ENCODE measurements at places on chromosomes 11 and 22.

GRCh38 chr11:134734141-134734845 lies 322.3 kb upstream of the B3GAT1 start:
- peak; percentile 2 for DNase-seq

DNA sequence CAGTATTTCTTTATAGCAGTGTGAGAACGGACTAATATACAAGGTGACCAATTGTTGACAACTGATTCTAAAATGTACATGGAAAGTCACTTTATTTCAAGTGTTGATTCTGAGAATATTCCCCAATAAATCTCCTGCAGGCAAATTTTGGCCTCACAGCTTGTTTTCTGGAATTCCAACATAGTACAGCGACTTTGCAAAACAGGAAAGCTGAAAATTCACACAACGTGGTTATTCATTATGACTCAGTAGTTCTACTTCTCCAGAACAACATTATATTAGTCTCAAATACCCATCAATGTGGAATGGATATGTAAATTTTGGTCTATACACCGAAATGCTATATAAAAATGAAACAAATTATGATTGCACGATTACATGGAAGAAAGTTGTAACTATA lies 22.5 kb upstream of the OR5AN1 start:
- no peak for DNase-seq

- DNase-seq = no peak
These were observed 394.1 kb downstream of the MN1 start for GRCh38 chr22:27407369-27407985.

DNA sequence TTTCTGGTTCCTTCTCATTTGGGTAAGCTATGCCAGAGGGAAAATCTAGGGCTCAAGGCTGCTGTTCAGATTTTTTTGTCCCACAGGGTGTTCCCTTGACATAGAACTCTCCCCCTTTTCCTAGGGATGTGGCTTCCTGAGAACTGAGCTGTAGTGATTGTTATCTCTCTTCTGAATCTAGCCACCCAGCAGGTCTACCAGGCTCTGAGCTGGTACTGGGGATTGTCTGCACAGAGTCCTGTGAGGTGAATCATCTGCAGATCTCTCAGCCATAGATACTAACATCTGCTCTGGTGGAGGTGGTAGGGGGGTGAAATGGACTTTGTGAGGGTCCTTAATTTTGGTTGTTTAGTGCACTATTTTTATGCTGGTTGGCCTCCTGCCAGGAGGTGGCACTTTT lies 167.3 kb upstream of the PGR start:
- DNase-seq = no peak

- no peak for DNase-seq
These were observed 19.7 kb downstream of the CLNS1A start for GRCh38 chr11:77617892-77618291.

GRCh38 chr22:45101515-45102227 lies 62.1 kb upstream of the NUP50 start:
- DNase-seq = peak; percentile 60

DNA sequence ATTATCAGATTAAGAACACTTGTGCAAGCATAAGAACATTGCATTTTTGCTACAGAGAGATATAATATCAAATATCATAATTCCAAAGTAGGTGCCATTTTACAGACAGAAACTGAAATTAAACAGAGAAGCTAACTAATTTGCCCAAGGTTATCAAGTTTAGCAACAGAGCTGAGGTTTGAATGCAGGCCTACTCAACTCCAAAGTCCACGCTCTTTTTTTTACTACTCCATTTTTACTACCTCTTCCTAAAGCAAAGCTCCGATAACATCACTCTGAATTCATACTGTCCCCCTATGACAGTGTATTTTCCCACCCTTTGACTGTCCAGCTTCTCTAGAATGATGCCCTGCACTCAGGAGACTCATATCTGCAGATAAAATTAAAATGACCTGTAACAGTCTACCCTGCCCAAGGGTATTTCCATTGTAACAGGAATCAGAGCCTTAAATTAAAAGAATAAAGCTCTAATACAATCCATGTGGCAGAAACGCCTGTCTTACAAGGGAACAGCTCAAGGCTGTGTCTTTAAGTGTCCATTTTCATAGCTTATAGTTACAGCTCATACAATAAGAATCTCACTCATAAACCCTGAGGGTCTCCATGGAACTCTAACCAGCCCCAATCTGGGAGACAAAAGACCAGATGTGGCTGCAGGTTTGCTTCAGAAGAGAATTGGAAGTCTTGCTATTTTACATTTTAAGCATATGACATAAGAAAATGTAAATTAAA lies 36.8 kb downstream of the ALG9 start:
- DNase-seq = no peak

GRCh38 chr11:64772303-64773018 lies 5.9 kb downstream of the SF1 start:
- no peak for DNase-seq

- DNase-seq = peak; percentile 47
These were observed 147.2 kb downstream of the TRPC6 start for GRCh38 chr11:101436511-101437142.

GRCh38 chr11:5608808-5609207 lies 12.4 kb downstream of the TRIM6 start:
- no peak for DNase-seq

DNA sequence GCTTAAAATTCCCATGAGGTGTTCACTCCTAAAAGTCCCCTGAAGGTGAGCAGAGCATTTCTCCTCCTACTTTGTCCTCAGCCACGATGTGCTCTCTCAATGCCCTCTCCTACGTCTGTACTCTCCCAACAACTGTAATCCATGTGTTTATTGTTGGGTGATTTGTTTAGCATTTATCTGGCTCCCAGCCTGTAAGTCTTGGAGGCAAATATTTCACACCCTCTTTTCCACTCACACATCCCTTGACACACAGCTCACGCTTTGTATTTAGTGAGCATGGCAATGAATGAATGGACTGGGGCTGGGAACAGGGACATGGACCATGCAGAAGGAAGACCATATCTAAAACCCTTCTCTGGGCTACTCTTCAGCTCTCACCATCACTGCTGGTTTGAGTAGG lies 22.6 kb downstream of the HTR3A start:
- no peak for DNase-seq

DNA sequence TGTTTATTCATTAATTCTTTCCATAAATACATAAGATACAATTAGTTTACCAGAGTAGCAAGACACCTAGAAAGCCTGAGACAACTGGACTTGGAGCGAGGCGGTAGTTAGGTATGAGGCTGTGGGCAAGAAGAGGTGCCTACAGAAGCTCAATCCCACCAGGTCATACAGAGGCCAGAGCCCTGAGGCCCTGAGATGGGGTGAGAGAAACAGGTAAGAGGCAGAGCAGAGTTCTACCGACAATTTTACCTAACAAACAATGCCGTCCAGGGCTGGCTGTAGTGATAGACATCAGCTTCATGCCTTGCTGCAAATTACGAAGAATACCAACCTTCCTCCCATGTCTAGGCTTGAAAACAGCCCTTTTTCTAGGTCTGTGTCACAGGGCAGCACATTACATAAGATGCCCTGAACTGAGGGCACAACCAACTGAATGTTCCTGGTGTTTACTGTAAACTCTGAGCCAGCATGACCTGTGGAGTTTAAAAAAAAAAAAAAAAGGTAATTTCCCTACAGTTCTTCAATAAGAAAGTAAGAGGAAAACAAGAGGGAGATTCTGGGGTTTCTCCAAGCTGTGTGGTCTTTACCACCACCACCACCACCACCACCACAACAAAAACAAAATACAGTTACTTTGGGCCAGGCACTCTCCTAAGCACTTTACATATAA lies 105.8 kb downstream of the GAB2 start:
- DNase-seq = no peak

DNA sequence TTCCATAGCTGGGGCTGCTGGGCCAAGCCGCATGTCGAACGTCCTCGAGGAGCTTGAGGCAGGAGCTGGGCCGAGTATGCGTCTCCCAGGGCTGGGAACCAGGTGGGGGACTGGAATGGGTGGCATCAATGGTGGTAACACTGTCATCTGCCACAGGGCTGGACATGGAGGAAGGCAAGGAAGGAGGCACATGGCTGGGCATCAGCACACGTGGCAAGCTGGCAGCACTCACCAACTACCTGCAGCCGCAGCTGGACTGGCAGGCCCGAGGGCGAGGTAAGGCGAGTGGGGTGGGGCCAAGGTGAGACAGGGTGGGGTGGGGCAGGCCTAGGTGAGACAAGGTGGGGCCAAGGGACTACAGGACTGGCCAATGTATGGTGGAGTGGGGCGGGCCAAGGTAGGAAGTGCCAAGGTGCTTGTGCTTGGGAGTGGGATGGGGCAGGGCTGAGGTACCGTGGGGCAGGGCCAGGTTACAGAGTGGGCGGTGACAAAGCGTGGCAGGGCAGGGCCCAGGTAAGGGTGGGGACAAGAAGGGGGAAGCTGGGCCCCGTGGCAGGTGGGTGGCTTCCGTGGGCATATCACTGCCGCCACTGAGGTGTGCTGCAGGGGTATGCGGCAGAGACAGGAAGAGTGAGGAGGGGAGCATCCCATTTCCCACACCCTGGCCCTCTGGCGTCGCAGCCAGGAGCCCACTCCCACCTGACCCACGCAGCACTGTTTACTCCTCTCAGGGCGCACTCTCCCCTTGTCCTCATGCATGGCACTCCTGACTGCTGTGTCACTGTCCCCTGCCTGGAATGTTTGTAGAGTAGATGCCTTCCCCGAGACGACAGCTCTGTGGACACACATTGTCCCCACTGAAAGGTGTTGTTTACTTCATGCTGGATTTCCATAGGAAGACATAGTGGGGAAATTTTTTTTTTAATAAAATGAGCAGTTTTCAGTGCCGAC lies 27.5 kb upstream of the DGCR8 start:
- no peak for DNase-seq

DNA sequence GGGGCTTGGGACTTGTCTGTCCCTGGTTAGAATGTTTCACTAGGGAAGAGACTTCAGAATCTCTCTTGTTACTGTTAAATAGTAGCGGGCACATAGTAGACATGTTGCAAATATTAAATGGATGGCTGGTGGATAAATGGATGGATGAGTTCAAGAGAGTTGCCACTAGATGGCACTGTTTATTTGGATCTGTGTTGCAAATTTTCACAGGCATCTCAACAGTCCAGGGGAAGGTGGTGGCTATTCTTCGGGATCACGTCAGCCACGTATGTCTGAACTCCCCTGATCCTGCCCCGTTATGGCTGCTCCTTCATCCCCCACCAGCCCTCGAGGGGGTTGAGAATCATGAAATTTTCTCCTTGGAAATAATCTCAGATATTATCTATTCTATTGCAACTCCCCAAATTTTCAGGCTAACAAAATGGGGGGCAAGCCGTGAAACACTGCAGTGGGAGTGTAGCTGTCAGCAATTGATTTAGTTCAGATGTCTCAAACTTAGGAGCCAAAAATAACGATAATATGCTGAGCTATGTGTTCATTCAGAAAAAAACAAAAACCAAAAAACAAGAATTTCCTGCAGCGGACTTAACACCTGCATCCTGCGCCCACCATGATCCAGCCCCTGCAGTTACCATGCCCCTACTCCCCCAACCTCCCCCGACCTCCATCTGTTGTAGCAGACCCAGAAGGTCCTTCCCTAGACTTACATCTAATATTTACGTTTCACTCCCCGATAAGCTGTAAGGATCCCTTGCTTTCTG lies 29.1 kb upstream of the BIRC3 start:
- DNase-seq = peak; percentile 77

- DNase-seq = no peak
These were observed 32.5 kb downstream of the ZC3H7B start for GRCh38 chr22:41333806-41334205.

DNA sequence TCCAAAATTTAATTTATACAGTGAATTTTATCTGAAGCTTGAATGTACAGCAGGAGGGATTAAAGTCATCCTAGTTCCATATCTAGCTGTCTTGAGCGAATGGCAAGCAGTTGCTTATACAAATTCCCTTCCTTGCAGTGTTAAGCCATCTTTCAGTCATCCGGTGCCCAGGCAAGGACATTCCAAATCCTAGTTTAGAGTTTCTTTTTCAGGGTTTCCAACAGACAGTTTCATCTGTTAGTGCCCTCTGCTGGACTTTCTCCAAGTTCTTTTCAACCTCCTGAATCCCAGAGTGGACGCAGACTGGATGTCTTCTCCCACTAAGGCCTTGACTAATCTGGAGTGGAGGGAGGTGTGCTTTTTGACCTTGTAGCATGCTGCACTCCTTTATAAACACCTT lies 45.4 kb downstream of the GRAMD1B start:
- peak; percentile 66 for DNase-seq

DNA sequence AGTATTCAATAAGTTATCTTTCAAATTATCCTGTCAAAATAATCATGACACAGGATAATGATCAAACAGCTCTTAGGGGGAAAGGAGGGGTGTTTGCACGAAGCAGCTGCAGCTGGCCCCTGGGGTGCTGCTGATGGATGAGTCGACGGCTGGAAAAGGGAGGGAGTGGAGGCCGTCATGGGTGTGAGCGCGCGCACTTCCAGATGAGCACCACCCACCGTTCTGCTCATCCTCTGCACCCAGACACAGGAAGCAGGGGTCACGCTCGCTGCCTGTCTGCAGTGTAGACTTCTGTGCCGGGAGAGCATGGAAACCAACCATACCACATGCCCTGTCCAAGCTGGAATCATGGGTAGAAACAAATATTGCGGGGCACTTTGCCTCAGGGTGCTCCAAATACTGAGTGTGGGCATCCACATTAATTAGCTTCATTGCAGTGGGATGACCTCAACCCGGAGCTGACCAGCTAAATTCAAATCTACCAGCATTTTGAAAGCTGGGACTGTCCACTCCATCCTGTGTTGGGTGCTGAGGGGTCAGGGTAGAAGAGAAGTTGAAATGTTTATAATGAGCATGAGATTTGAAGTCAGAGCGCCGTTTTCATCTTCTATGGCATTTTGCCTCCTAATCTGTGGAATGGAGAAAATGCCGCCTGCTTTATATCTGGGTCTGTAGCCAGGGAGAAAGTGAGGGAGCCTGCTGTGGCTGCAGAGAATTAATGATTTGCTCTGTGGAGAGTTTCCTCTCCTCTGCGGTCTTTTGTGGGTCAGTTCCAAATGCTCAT lies 802.4 kb downstream of the TBC1D22A start:
- no peak for DNase-seq

- DNase-seq = no peak
These were observed 91.8 kb upstream of the CLDN5 start for GRCh38 chr22:19615867-19616581.

DNA sequence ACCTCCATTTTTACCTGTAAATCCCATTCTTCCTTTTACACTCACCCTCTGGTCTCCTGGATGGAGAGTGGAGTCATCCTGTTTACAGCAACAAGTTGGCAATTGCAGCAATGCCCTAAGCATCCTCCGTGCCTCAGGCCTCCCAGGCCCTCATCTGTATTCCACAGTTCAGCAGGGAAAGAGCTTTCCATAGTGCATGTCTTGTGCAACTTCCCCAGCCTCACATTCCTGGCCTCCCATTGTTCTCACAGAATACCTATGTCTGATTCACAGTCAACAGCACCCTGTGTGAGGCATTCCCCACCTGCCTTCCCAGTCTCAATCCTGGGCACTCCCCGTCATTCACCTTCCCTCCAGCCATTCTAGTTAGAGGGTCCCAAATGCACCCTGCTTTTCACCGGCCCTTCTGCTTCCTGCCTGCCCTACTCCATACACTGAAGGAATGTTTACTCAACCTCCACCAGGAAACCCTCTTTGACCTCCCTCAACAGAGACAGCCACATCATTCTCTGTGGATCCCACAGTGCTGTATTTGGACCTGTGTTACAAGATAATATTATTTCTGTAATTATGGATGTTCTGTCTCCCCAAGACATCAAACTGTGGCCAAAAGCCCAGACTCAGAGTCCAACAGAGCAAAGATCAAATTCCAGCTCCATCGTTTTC lies 405.7 kb downstream of the BUD13 start:
- peak; percentile 57 for DNase-seq

GRCh38 chr22:50656122-50657070 lies 16.2 kb upstream of the SHANK3 start:
- DNase-seq = peak; percentile 26

GRCh38 chr11:123316003-123316402 lies 114.1 kb upstream of the GRAMD1B start:
- DNase-seq = no peak

Measured in astrocyte of the spinal cord (primary cell).